ENCODE measurements at places on chromosomes 11 and 22.

DNA sequence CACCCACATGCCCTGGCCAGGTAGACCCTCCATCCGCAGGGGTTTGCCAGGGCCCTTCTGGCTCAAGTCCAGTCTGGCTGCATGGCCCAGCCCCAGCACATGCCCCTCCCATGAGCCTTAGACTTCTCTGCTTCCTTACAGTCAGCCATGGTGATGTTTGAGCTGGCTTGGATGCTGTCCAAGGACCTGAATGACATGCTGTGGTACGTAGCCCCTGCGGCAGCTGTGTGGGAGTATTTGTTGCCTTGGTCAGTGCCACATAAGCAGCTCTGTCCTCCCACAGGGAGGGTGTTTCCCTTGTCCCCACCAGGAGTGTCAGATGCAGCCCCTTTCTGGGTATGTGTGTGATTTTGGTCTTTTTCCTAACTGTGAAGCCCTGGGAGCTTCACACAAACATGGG is 17.5 kb downstream of the CDC45 start:
- no peak for DNase-seq

DNA sequence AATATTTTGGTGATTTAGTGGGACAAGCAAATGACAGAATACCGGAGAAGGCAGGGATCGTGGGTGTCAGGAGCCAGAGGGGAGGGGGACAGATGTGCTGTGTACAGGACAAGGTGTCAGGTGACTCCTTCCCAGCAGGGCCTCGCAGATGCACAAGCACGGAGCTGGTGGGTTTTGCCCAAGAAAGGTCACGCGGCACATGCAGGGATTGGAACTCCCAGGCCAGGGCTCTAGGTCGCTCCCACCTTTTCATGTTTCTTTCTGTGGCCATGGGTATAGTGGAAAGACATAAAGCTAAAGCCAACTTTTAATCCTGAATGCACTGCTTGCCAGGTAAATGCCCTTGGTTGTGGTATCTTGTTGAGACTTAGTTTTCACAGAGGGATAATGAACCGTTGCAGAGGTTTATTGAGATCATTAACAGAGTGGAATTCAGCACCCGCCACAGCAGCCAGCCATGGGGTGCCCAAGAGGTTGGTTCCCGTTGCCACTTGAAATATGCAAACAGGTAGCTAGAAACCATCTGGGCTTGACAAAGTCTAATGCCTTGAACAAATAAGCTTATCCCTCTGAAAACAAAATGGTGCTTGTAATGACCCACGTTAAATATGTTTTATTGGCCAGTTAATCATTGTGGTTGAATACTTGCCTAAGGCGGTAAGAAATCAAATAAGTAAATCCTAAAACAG is 10.1 kb downstream of the C22orf23 start:
- no peak for DNase-seq

GRCh38 chr11:14499178-14499559 is 442 bp downstream of the COPB1 start:
- peak; percentile 45 for DNase-seq

DNA sequence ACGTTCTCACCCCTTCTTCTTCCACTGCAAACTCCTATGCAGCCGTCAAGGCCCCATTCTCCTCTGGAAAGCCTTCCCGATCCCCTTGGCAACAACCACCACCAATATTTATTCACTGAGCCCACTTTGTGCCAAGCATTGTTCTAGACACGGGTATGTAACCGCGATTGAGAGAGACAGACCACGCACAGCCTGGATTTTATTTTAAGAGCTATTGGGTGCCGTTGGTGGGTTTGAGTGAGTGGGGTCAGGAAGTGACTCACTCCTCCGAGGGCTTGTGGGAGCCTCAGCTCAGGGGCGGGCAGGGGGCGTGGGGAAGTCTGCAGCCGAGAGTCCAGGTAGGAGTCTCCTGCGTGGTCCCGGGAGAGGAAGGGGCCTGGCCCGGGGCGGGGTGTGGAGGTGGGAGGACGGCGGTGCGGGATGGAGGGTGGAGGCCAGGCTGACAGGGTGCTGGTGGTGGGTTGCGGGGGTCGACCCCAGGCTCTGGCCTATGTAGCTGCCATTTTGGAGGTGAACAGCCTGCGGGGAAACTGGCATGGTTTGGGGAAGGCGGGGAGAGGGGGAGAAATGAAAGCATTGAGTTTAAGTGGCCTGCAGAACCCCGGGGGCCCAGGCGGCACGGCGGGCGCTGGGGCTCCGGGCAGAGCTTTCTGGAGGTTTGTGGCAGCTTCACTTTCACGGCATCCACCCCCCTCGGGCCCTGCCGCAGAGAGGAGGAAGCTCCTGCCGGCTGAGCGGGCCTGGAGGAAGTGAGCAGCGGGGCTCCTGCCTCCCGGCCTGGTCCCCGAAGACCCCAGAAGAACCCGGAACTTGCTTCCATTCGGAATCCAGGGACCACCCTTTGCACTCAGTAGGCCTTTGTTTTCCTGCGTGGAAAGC is 547 bp downstream of the PARVG start:
- DNase-seq = peak; percentile 54

DNA sequence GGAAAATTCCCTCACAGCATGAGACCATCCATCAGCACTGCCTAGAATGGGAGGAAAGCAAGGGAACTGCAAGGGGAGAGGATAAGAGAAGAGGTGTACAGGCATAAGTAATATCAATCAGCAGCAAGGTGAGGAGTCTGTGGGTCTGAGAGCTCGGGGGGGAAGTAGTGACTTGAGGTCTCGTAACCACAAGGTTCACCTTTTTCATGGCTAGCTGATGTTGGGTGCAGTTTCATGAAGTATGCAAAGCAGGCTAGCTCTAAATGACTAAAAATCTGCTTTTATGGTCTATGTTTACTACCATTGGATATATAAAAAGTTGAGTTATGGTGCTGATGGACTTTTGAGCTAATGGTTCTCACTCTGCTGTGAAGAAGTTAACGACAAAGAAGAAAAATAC is 35.8 kb downstream of the OR4C6 start:
- no peak for DNase-seq

- DNase-seq = no peak
Observed at GRCh38 chr11:74185285-74185684, 14.2 kb downstream of the PPME1 start.

DNA sequence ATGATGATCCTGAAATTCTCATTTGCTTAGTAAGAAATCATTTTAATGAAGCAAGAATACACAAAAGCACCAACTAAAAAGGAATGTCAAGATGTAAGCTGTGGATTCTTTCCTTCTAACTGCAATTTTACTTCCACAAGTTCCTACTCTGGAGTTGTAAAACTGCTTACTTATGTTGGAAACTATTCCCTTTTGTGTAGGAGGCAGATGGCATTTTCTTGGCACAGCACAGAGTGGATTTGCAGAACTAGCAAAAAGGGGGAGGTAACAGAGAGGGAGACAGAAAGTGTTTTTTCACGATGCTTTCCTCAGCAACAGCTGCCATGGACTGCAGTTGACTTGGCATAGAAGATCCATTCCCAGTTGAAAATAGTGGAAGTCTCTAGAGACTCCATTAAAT is 1112.0 kb upstream of the RAG2 start:
- DNase-seq = no peak

DNA sequence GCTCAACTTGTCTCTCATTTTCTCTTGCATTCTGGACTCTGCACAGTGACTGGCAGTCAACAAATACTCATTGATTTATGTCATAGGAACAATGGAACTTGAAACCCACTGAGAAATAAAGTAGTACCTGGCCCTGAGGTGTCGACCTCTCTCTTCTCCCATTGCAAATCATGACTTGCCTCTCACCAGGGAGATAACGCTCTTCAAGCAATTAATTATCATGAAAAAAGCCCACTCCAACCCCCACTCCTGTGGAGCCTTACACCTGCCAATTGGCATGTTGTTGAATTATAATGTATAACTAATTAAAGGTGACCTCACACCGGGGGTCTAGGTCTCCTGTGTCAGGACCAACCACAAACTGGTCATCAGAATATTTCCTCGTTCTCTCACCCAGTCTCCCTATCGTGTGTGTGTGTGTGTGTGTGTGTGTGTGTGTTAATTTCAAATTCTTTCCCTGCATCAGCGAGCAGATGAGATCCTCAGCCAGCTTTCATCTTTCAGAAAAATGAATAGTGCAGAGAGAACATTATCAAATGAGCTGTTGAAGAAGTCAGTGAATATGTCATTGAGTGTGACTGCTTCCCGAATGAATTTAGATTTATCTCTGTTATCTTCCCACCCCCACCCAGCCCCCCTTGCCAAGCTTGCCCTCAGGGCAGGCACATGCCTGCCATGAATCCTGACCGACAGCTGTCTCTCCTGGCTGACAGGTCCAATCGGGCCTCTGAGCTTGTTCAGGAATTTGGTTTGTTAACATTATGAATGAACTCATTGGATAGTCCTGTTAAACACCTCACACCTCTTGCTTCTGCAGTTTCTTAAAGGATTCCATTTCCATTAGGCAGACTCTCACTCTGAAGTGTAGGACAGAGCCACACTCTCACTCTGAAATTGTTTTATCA is 357.4 kb downstream of the INSC start:
- no peak for DNase-seq

DNA sequence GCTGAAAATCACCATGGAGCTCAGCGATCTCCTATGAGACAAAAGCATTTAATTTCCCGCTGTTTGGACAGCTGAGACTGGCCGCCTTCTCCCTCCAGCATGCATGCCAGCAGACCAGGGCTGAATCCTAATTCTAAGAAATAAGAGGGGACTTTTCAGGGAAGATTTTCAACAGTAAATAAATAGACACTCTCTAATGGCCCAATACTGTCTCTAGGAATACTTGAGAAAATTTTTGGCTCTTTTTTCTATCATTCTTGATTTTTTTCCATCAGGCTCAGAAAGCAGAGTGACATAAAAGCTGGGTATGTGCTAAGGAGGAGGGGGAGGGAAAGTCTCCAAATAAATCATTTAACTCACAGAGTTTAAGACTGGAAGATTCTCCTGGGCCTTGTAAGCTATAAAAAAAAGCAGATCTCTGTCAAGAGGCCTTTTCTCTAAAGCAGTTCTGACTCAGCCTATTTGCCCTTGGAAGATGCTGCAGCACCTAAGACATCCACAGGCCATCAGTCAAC is 17.6 kb upstream of the SPON1 start:
- no peak for DNase-seq

DNA sequence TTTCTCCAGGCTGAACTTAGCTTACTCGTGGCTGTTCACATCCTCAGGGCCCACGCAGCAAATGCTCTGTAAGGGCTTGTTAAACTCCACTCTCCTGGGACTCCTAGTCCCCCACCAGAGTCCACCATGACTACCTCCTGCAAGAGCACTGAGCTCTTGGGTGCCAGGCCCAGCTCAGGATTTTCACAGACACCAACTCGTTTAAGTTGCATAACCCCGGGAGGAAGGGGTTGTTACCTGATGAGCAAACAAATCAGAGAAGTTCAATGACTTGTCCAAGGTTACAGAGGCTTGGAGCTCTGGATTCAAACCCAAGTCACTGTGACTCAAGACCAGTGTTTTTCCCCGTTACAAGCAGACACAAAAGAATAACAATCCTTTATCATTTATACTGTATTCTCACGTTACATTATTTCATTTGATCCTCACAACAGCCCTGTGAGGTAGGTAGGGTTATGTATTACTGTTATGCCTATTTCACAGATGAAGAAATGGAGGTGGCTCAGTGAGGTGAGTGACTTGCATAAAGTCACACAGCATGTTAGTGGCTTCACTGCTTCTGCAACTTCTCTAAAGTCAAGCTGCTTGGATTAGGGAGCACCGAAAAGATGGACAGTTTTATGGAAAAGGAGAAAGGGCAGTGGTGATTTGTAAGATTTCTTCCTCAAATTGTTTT is 17.4 kb downstream of the KCTD21 start:
- no peak for DNase-seq

GRCh38 chr11:11215058-11215815 is 137.8 kb downstream of the CSNK2A3 start:
- DNase-seq = no peak

DNA sequence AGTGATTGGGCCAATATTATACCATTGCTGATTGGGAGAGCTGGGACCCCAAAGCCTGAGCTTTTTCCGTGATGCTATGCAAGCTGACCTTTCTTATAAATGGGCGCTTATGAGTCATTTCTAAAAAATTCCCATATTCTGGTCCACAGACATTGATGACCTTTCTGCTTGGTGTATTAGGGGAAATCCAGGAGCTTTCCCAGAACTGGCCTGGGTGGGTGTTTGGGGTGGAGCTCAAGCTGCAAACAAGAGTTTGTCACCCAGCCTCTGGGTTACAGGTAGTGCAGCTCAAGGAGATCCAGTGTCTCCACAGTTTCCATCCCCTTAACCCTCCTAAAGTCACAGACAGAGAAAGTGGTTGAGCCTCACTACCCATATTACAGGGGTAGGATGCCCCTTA is 67.7 kb downstream of the CCDC81 start:
- no peak for DNase-seq

DNA sequence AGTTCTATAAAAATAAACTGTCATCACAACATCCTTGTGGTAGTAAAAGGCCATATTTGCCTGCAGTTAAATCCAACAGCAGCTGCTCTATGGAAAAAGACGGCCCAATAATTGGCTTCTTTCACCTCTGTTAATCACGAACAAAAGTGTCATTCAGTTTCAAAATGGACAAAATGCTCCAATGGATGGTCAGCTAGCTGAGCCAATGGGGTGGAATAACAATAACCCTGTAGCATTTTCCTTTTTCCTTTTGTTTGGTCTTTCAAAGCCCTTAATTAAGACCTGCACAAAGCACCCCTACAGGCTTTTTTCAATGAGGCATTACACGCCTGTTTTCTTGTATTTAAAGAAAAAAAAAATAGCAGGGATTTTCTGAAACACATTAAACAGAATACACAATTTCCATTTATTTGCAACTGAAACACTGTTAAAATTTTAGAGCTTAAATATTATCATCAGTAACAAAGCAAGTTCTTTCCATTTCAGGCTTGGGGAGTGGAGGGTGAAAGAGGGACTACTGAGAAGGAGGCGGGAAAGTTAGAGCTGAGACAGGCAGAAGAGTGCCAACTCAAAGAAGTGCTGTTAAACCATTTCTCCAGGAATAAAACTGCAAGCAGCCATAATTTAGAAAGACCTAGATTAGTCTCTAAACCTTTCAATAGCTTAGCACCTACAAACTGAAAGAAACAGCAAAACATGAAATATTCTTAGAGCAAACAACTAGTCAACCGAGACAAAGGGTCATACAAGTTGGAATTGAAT is 28.7 kb downstream of the LGR4 start:
- DNase-seq = no peak

- DNase-seq = no peak
Observed at GRCh38 chr11:7654195-7654705, 19.1 kb downstream of the CYB5R2 start.

- DNase-seq = no peak
Observed at GRCh38 chr22:47218671-47219070, 456.2 kb downstream of the TBC1D22A start.
